ENCODE measurements at places on chromosomes 5 and 9.
A peak's percentile ranks its signal among the peaks of the same experiment; 100 is the strongest.

DNA sequence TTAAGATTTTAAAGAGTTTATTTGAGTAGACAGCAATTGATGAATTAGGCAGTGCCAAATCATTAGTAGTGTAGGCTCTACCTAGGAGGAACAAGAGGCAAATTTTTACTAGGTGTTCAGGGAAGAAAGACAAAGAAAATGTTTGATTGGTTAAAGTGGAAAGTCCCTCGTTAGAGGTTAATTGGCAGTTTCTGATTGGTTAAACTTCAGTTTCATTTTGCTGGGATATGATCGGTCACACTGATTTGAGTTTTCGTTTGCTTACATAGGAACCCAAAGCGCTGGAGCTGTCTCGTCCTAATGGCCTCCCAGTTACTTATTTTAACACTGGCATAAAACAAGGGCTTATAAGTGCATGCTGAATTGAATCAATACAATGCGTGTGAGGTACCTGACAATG is 15.1 kb downstream of the DMAC1 start:
- DNase-seq, result no peak

DNA sequence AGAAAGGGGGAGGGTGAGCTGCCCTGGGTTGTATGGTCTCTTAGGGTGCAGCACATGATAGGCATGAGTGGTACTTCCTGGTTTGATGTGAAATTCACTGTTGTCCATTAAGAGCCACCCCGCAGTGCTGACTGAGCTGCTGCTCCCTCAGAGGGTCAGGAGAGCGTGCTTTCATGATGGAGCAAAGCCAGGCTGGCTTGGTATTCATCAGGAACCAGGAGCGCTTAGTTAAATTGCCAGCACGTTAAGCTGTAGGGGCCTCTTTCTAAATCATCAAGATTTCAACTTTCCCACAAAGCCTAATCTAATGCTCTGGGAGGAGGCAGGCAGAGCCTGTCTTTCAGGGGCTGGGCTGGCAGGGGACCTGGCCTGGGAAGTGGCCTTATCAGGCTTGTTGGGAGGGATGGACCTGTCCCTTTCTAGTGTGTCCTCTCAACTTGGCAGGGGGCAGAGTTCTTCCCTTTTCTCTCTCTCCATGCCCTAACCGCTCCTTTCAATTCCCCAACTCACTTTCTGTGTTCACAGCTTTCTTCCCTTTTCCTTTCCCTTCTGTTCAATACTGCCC is 7.9 kb downstream of the CYSTM1 start:
- peak; percentile 55 for DNase-seq

GRCh38 chr9:76399856-76400255 is 5.6 kb upstream of the RFK start:
- DNase-seq, result no peak

- no peak for DNase-seq
These were observed 102.4 kb upstream of the CDH9 start for GRCh38 chr5:27140831-27141230.

DNA sequence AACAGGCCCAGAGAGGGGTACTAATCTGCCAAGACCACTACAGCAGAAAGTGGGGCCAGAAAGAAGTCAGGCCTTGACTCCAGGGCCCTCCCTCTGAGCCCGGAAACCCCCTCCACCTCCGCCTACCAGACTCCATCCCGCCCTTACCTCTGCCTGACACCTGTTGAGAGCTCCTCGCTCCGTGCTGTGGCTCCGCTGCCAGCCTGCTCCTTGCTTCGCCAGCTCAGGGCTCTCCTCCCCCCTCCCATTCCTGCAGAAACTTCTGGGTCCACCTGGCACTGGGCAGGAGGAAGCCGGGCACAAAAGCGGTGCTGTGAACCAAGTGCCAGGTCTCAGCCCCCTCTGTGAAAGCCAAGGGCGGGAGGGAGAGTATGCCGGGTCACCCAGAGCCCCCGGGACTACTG is 6.4 kb upstream of the ST6GALNAC6 start:
- no peak for DNase-seq

DNA sequence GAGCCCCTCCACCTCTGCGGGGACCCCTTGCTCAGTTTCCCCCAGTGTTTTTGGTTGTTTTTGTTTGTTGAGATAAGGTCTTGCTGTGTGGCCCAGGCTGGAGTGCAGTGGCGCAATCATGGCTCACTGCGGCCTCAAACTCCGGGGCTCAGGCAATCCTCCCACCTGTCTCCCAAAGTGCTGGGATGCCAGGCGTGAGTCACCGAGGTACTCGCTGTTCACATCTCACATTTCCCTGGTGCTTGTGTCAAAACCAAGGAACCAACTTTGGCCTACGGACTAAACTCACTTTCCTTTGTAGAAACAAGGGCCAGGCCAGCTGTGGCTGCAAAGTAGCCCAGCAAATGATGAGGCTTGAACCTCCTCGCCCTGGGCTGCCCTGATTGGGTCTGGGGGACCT is 9.7 kb upstream of the AJM1 start:
- no peak for DNase-seq

GRCh38 chr9:135478191-135478590 is 1.4 kb upstream of the PPP1R26 start:
- DNase-seq, result no peak

GRCh38 chr5:4628645-4629385 is 511.3 kb upstream of the ADAMTS16 start:
- no peak for DNase-seq

DNA sequence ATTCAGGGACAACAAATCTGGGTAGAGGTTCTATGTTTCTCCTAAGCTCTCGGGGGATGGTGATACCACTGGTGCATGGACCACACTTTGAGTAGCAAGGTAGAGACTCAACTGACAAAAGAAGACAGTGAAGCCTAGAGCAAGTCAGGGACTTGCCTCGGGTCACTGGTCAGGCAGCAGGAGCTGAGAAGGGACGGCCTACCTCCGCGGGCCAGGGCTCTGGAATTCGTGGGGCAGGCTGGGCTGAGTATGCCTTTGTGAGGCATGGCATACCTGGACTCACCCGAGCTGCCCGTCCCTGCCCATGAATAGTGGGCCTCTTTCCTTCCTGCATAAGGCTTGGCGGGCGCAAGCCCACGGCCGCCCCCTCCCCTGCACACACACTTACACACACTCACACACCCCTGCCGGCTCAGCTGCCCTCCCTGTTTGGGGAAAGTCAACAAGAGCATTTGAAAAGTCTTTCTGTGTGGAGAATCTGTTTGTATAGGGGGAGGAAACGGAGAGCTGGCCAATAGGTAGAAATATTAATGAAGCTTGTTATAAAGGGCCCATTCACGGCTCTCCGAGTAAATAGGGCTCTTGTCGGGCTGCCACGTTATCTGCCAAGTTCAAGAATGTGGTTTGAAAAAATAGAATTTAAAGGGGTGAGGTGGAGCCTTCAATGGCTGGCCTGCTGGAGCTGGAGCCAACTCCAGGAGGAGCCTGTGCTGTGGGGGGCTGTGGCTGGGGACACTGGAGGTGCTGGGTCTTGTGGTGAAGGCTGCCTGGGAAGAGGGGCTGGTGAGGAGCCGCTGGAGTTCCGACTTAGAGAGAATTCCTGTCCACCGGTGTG is 19.1 kb upstream of the KIF12 start:
- DNase-seq, result no peak

DNA sequence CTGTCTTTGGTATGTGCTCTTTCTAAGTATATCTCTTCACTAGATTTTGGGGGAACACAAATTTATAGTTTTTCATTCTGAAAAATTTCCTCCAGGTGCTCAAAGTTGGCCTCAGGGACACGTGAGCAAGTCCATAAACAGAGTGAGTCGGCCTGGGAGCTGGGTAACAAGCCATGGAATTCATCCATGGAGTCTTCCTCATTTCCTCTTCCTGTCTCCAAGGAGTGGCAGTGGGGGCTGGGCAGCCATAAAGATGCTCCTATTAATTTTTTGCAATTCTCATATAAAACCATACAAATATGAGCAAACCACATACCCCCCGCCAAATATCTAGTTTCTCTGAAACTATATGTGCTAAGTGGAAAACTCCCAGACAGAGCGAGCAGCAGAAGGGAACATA is 136.6 kb upstream of the OTULINL start:
- DNase-seq, result no peak

DNA sequence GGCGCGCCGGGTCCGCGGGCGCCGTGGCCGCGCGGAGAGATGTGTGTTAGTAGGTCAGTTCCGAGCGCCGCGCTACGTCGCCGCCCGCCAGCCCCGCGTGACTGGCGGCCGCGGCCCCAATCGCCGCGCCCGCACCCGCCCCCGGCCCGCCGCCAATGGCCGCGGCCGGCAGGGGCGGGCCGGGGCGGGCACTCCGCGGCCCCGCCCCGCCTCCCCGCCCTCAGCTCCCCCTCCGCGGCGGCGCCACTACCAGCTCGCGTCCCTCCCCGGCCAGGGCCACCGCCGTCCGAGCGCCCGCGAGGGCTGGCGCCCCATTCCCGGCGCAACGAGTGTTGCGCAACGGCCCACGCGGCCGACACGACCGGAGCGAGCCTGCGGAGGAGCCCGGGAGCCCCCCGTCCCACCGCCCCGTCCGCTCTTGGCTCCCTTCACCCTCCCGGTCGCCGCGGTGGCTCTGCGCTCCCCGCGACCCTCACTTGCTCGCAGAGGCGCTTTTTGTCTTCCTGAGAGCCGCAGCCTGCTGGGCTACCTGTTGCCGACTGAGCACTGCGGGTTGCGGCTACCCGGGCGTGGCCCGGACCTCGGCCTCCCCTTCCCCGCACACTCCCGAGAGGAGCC is at the start of gene NFIL3:
TSS of gene NFIL3 (minus strand) at position 48 of the 618 bp plus-strand sequence. CDS start 13,098 bp downstream, outside the sequence.
- peak; percentile 85 for DNase-seq

DNA sequence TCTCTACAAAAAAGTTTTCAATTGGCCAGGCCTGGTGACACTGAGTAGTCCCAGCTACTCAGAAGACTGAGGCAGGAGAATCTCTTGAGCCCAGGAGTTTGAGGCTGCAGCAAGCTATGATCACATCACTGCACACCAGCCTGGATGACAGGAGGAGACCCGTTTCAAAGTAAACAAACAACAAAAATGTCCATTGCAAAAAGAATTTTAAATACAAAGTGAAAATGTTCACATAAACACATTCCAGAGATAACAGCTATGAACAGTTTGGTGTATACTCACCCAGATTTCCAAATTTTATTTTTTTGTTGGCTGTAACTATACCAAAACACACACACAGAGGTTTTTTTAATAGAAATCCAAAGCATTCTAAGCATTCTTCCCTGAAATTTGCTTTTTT is 39.8 kb downstream of the ADRA1B start:
- no peak for DNase-seq
